Natural killer cell treated with Interleukin-12 subunit alpha and Interleukin-12 subunit beta and Interleukin-15 and Interleukin-18, amount 100 ng/mL, for 72 hours (primary cell): ENCODE measurements at places on chromosomes 1 and 21. TPM values are rescaled to one million over a fixed set of nuclear protein-coding genes. Genes with fewer than 3 reads are reported as not detected.
A peak's percentile ranks its signal among the peaks of the same experiment; 100 is the strongest.

DNA sequence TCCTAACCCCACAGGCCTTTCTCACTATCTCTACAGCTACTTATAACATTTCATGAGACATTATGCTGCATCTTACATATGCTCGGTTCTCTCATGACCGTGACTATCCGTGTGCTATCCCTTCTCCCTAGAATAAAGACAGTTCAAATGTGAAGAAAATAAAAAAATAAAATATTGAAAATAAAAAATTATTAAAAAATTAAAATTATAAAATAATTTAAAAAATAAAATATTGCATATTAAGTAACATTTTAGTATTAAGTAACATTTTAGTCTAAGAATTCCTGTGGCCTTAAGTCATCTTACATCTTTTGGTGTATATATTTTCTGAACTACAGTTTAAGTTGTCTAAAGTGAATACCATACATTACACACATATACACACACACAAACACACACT is 415.5 kb downstream of the DPYD start:
- H3K4me1 ChIP-seq: peaks cover 4% of the 10 kb centered on the region
- DNase-seq: no peak
- no peaks in the 10 kb centered on the region for H3K36me3 ChIP-seq
- H3K4me3 ChIP-seq: no peak overlapping the region

Gene KLHL21
- total RNA-seq: 46.2 TPM

Gene MFSD2A
- total RNA-seq: 41.4 TPM

DNA sequence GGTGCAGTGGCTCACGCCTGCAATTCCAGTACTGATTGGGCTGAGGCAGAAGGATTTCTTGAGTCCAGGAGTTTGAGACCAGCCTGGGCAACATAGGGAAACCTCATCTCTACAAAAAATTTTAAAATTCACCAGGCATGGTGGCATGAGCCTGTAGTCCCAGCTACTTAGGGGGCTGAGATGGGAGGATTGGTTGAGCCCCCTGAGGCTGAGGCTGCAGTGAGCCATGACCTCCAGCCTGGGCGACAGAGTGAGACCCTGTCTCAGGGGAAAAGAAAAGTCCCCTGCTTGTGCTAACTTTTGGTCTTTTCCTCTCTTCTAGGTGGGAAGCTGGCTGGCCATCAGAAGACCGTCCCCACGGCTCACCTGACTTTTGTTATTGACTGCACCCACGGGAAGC is 1.6 kb downstream of the SRARP start:
- no peak for DNase-seq
- H3K27me3 ChIP-seq: peaks cover 5% of the 10 kb centered on the region
- H3K4me1 ChIP-seq: peaks cover 8% of the 10 kb centered on the region
- no peak overlapping the region for H3K27ac ChIP-seq

Gene LCE3D
- not detected for total RNA-seq

Gene FCRL6
- total RNA-seq: 0.81 TPM

DNA sequence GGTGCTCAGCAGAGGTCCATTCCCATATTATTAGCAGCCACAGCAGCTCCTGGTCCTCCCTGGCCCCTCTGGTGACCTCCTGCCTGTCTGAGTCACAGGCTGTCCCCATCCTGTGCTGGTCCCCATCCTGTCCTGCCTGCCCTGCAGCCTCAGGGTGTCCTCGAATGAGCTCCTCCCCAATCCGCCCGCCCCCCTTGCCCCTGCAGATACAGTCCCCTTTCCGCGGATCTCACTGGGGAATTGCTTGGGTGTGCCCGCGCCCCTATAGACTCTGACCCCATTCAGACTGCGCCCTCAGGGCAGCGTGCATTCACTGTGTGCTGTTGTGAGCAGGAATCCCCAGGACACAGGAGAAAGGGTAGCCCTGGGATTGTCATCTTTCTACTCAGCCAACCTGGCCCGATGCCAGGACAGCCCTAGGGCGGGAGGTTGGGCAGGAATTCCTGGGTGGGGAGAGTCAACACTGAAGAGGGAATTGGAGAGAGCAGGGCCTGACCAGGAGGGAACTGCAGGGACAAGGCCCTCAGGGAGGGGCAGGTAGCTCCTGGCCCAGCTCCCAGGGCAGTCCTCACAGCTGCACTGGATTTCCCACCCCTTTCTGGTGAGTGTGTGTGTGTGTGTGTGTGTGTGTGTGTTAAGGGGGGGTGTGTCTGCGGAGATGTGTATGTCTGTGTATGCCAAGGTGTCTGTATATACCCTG is 1.1 kb upstream of the GUCA2A start:
- DNase-seq: no peak
- H3K36me3 ChIP-seq: peaks cover 12% of the 10 kb centered on the region
- H3K27me3 ChIP-seq: peaks cover 3% of the 10 kb centered on the region
- no peak overlapping the region for H3K27ac ChIP-seq

GRCh38 chr1:50559421-50559820 is 136.2 kb upstream of the DMRTA2 start:
- H3K4me3 ChIP-seq: no peak overlapping the region
- no peak for DNase-seq
- H3K27ac ChIP-seq: no peak overlapping the region

GRCh38 chr1:239765163-239765562 is 326.5 kb upstream of the FMN2 start:
- no peak for DNase-seq
- no peak overlapping the region for H3K4me3 ChIP-seq
- H3K4me1 ChIP-seq: no peaks in the 10 kb centered on the region
- no peaks in the 10 kb centered on the region for H3K27me3 ChIP-seq
- no peak overlapping the region for H3K27ac ChIP-seq

DNA sequence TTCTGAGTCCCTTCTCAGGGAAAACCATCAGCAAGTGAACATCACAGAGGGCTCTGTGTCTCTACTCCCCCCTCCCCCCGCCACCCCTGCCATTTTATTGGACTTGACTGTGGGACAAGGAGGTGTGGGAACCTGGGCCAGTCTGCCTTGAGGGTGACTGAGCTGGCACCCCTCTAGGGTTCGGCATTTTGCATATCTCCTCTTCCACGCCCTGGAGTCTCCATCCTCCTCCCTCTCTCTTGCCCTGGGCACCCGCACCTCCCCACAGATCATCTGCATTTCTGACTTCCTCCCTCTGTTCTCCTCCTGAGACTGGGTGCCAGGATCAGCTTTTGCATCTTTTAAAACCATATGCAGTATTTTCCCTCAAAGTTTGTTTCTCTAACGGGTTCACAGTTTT is 107.1 kb upstream of the ERRFI1 start:
- no peaks in the 10 kb centered on the region for H3K4me1 ChIP-seq
- H3K27ac ChIP-seq: no peak overlapping the region
- no peaks in the 10 kb centered on the region for H3K36me3 ChIP-seq
- H3K4me3 ChIP-seq: no peak overlapping the region

GRCh38 chr21:29386803-29387202 is 88.1 kb downstream of the BACH1 start:
- no peaks in the 10 kb centered on the region for H3K36me3 ChIP-seq
- H3K27ac ChIP-seq: no peak overlapping the region
- H3K27me3 ChIP-seq: no peaks in the 10 kb centered on the region
- peaks cover 3% of the 10 kb centered on the region for H3K4me1 ChIP-seq
- H3K4me3 ChIP-seq: no peak overlapping the region
- no peak for DNase-seq

DNA sequence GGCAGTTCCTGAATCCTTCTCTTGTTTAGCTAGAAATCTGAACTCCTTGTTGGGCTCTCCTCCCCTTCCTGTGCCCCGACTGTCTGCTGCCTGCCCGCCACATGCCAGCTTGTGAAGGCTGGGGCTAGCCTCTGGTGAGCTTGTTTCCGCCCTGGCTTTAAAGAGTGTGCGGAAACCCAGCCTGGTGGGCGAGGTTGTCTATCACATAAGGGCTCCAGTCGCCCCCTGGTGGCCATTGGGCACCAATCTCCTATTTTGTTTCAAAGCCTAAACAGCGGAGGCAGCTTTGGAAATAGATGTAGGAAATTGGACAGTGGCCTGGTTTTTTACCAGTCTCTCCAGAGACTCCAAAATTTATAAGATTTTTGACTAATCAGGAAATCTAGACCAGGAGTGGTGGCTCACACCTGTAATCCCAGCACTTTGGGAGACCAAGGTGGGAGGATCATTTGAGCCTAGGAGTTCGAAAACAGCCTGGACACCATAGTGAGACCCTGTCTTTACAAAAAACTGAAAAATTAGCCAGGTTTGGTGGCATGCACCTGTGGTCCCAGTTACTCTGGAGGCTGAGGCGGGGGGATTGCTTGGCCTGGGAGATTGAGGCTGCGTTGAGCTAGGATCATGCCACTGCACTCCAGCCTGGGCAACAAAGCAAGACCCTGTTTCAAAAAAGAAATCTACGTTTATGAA is 9.8 kb downstream of the ATP8B2 start:
- H3K27ac ChIP-seq: peak overlapping the region; percentile 34
- peaks cover 14% of the 10 kb centered on the region for H3K36me3 ChIP-seq
- peaks cover 35% of the 10 kb centered on the region for H3K4me1 ChIP-seq
- H3K4me3 ChIP-seq: no peak overlapping the region
- no peaks in the 10 kb centered on the region for H3K27me3 ChIP-seq

DNA sequence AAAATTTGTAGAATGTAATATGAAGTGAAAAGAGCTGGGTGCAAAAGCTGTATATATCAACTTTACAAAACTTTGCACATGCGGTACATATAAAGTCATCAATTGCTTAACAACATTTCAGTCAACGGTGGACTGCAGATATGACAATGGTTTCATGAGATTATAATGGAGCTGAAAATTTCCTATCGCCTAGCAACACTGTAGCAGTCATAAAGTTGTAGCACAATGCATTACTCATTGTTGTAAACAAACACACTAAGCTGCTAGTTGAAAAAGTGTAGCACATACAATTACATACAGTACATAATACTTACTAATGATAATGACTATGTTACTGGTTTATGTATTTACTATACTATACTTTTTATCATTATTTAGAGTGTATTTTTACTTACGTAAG is 64.0 kb downstream of the RGS7 start:
- H3K4me1 ChIP-seq: no peaks in the 10 kb centered on the region
- DNase-seq: no peak
- H3K27me3 ChIP-seq: no peaks in the 10 kb centered on the region
- no peak overlapping the region for H3K4me3 ChIP-seq

DNA sequence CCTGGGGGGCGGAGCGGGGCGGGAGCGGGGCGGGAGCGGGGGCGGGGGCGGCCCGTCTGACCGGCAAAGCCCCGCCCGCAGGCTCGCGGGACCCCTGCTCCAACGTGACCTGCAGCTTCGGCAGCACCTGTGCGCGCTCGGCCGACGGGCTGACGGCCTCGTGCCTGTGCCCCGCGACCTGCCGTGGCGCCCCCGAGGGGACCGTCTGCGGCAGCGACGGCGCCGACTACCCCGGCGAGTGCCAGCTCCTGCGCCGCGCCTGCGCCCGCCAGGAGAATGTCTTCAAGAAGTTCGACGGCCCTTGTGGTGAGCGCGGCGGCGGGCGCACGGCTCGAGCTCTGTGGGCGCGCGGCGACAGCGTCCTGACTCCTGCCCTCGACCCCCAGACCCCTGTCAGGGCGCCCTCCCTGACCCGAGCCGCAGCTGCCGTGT is 21.2 kb downstream of the AGRN start:
- no peak for DNase-seq
- no peak overlapping the region for H3K4me3 ChIP-seq
- peaks cover 22% of the 10 kb centered on the region for H3K4me1 ChIP-seq
- H3K27me3 ChIP-seq: peaks cover 15% of the 10 kb centered on the region
- no peaks in the 10 kb centered on the region for H3K36me3 ChIP-seq

Gene PRRX1
- not detected for total RNA-seq

DNA sequence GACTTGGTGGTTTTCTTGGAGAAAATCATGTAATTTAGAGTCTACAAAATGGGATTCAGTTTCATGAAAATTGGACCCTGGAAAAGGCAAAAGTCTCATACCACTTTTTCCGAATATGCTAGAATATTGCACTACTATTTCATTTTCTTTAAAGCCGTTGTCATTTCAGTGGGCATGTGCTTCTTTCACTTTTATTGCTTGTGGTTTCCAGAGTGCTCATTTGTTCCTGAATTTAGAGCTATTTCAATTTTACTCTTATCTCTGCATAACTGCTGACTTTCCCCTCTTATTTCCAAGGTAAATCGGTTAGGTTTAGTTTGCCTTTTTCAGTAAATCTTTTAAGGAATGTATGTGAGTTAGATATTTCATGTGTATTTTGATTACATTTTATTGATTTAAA is 11.6 kb downstream of the HHAT start:
- peaks cover 10% of the 10 kb centered on the region for H3K4me1 ChIP-seq
- DNase-seq: no peak
- peak overlapping the region; percentile 9 for H3K27ac ChIP-seq
- no peaks in the 10 kb centered on the region for H3K36me3 ChIP-seq

GRCh38 chr1:109796484-109797302 is 33.0 kb upstream of the EPS8L3 start:
- peaks cover 52% of the 10 kb centered on the region for H3K4me1 ChIP-seq
- H3K4me3 ChIP-seq: peak overlapping the region; percentile 66
- DNase-seq: no peak
- H3K27me3 ChIP-seq: no peaks in the 10 kb centered on the region
- H3K36me3 ChIP-seq: no peaks in the 10 kb centered on the region

Gene KDM5B
- 150 TPM for total RNA-seq

DNA sequence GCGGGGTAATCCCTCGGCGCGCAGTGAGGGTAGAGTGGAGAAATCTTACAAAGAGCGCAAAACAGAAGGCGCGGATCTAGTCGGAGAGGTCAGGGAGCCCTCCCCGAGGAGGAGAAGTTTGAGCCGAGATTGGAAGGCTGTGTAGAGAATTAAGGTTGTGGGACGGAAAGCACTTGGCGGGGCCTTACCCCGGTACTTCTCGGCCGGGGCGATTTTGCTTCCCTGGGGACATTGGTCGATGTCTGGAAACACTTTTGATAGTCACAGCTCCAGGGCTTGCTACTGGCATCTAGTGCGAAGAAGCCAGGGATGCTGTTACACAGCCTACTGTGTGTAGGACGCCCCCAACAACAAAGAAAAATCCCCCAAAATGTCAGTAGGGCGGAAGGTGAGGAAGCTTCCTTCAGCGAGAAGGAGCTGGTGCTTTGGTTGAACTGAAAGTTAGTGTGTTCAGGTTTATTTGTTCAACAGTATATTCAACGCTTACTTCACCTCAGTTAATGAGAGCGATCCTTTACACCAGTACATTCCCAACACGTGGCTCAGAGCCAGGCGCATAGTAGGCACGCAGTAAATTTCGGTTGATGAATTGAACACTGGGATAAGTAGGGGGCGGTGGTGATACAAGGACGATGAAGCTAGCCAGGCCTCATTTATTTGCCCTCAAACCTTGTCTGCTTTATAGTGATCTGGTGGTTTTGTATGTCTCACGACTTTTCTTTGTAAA is 807 bp downstream of the CEP85 start:
- H3K27ac ChIP-seq: peak overlapping the region; percentile 94
- DNase-seq: no peak
- no peaks in the 10 kb centered on the region for H3K27me3 ChIP-seq
- peaks cover 21% of the 10 kb centered on the region for H3K4me1 ChIP-seq
- H3K36me3 ChIP-seq: no peaks in the 10 kb centered on the region

GRCh38 chr1:162984699-162985098 is 84.5 kb upstream of the RGS4 start:
- H3K27ac ChIP-seq: no peak overlapping the region
- no peaks in the 10 kb centered on the region for H3K36me3 ChIP-seq
- no peak overlapping the region for H3K4me3 ChIP-seq
- peaks cover 24% of the 10 kb centered on the region for H3K27me3 ChIP-seq
- DNase-seq: no peak
- no peaks in the 10 kb centered on the region for H3K4me1 ChIP-seq

- peaks cover 12% of the 10 kb centered on the region for H3K27me3 ChIP-seq
- no peak overlapping the region for H3K4me3 ChIP-seq
- DNase-seq: no peak
- H3K27ac ChIP-seq: no peak overlapping the region
These were observed 40.8 kb downstream of the ITSN1 start for GRCh38 chr21:33682992-33683627.

GRCh38 chr1:57066980-57067610 is 101.3 kb upstream of the C8B start:
- H3K4me1 ChIP-seq: no peaks in the 10 kb centered on the region
- H3K4me3 ChIP-seq: no peak overlapping the region
- H3K27me3 ChIP-seq: peaks cover 7% of the 10 kb centered on the region
- no peak for DNase-seq

Gene TACSTD2
- not detected for total RNA-seq

Gene CD244
- 36.6 TPM for total RNA-seq

Gene L1TD1
- not detected for total RNA-seq
